GM12865 (cell line): ENCODE measurements at places on chromosomes 2 and 18.

DNA sequence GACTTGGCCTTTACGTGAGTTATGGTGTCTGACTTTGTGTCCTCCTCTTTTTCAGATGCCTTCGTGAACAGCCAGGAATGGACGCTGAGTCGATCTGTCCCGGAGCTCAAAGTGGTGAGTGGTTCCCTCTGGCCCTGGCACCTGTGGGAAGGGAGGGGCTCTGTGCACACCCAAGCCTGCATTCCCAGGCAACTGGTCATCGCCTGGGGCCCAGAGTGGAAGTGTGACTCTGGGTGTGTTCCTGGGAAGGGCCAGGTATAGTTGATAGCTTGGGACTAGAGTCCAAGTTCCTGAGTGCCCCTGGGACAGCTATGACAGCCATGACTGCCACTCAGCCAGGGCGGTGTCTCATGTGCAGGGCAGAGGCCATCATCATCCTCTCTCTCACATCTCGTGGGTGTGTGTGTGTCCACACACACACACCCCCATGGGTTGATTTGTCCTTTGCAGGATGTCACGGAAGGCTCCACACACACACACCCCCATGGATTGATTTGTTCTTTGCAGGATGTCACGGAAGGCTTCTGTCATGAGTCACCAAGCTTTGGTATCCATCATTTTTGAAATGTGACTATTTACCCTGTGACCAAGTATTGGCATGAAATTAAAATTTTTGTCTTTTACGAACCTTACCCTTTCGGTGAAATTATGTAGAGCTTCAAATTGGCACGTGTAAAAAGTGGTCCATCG is 215.4 kb downstream of the AGAP1 start:
- no peak for DNase-seq

DNA sequence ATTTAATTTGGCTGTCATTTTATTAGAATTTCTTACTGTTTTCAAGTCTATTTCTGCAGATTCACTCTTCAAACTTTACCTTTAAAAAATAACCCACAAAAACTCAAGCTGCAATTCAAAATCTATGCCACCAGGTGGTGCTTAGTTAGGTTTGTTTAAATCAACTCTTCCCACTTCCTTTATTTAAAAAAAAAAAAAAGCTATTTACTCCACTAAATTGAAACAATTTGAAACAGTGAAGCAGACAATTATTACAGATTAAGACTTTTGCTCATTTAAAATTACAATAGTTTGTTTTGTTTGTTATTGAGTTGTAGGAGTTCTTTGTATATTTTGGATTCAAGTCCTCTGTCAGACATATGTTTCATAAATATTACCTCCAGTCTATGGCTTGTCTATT is 300.0 kb downstream of the PDE11A start:
- DNase-seq = peak; percentile 44

DNA sequence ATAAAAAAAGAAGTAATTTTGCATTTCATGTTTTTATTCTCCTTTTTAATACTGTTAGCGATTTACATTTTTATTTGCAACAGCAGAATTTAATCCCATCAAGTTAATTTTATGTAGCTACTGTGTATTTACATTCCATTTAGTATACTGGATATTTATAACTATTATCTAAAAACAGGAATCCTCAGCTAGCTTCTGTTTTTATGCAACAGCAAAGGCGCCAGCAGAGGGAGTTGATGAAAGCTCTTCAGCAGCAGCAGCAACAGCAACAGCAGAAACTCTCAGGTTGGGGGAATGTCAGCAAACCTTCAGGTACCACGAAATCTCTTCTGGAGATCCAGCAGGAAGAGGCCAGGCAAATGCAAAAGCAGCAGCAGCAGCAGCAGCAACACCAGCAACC is 26.2 kb upstream of the SNORC start:
- DNase-seq = no peak

DNA sequence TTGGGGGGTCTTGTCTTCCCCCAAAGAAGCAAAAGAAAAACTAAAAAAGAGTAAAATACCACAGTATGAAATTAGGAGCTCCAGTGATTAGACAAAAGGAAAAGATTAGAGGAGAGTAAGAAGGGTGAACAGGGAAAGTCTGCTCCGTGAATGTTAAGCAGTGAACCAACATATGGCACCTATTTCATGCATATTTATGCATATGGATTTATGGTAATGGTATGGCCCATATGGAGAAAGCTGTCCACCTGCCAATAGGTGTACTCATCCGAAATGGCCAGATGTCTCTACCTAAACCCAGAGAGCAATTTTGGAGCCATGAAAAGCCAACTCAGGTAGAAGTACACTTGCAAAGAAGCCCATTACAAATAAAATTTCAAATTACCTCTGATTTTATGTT is 404.0 kb upstream of the RAB6C start:
- no peak for DNase-seq

DNA sequence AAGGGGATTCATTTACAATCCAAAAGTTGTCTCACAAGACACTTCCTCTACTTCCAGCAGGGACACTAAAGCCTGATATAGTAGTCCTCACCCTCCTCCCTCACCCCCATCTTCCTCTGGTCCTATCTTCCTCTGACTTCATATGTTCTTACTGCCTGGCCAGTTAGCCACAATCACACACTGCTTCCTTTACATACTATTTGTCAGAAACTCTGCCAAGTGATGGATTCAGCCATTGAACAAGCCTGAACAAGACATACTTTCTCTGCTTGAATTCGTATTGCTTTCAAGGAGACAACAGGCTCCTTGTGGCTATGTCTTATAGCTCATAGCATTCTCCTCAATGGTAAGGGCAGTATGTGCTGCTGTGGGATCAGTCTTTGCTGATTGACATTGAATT is 672.2 kb downstream of the BCL11A start:
- DNase-seq = no peak

- DNase-seq = no peak
Measured at GRCh38 chr2:1366546-1367134, 46.6 kb upstream of the TPO start.

DNA sequence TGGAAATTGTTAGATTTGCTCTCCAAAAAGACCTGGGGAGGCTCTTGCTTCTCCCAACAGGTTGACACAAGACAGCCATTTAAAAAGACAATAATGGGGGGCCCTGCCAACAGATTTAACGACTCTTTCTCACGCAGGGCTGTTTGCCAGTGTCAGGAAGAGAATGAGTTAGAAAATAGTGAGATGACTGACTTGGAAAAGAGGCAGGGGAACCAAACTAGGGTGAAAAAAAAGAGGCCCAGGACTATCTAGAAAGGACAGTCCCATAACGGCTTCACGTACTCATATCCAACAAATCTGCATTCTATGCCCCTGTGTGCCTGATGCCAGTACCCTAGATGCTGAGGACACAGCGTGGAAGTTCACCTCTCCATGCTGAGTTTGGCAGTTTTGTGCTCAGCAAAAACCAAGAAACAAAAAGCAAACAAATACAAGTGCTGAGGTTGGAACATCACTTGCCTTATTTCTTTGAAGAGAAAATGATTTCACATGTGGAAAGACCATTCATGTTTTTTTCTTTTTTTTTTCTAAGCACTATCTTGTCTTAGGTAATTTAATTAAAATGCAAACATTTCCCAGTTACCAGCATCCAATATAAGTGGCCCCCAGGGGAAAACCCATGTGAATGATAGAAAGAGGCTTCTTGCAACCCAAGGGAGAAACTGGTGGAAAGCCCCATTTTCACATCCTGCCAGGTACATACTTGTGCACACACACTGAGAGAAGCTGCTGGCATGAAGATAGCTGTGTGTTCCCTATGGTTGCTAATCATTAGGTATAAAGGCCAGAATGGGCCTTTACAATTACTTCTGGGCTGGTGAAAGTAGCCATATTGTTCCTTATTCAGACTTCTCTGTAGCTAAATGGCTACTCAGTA is 10.6 kb upstream of the WIPF1 start:
- DNase-seq = peak; percentile 94

GRCh38 chr2:226446406-226447001 is 353.1 kb downstream of the IRS1 start:
- no peak for DNase-seq

DNA sequence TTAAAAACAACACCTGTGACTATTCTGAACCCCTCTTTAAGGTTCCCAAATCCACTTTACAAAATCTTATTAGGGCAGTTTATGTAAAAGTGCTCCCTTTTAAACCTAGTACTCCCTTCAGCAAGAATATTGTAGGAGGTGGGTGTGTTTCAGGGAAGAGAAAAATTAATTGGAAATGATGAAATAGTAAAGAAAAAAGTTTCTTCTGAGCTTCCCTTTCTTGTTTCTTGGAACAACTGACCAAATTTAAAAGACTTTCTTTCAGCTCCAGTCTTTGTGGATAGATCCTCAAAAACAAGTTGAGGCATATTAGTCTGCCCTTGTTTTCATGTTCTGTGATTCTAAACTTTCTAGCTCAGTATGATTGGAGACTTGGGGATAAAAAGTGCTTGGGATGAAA is 3.0 kb downstream of the VWA3B start:
- no peak for DNase-seq

GRCh38 chr2:127589841-127590240 is 54.4 kb downstream of the MYO7B start:
- DNase-seq = no peak

DNA sequence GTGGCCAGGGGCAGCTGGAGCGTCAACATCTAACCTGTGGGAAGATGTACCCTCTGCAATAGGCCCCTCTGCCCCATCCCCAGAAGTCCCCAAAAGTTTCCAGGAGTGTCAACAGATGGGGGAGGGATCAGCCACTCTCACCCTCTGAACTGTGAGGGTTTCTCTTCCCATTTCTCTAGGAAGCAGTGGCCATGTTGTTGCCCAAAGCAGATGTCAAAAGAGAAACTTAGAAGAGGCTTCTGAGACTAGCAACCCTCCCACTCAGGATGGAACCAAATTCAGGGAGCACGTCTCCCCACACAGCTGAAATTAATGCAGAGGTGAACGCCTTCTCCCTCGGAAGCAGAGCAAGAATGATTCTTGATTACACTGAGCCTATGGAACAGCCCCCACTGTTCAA is 70.3 kb downstream of the ARL4C start:
- DNase-seq = peak; percentile 35
